ENCODE measurements at places on chromosomes 7 and 10. TPM values are rescaled to one million over a fixed set of nuclear protein-coding genes. Genes with fewer than 3 reads are reported as not detected.
A peak's percentile ranks its signal among the peaks of the same experiment; 100 is the strongest.

DNA sequence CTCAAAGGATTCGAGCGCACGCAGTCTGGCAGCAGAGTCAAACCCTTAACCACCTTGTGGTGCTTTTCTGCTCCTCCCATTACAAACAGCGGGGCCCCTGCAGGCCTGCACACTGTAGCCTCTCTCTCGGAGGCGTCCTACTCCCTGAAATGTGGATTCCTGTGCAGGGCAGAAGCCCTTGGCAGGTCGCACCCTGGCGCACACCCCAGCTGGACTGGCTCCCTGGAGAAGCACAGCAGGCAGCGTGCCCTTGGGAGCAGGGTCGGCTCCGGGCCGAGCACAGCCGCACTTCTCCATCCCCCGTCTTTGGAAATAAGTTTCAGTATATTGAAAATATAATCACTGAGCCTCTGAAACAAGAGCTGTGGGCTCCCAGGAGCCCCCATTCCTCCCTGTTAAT is 144.1 kb downstream of the C10orf105 start:
- peak; percentile 80 for DNase-seq

GRCh38 chr10:16779384-16779915 is 37.8 kb downstream of the RSU1 start:
- no peak for DNase-seq

DNA sequence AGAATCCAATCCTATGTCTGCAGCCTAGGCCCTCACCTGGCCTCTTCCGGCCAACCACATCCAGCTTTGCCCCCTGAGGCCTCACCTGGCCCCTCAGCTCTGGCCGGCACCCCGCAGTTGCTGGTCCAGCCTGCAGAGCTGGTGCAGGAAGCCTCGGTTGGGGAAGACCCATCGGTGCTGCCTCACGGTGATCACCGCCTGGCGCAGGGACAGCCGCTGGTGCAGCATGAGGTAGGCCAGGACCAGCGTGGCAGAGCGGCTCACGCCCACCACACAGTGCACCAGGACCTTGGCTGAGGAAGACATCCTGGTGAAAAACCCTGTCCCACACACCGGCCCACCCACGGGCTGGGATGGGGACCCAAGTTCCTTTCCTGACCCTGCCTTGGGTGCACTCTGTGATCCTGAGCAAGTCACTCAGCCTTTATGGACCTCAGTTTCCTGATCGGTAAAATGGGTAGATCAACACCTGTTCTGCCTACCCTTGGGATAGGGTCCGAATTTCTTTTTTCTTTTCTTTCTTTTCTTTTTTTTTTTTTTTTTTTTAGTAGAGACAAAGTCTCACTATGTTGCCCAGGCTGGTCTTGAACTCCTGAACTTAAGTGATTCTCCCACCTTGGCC is 5.8 kb upstream of the SAMD8 start:
- peak; percentile 66 for DNase-seq

Gene GBF1
- 34.7 TPM for total RNA-seq

Data from posterior vena cava (tissue), 2 donors.